Activated B cell treated with CpG ODN at 0.5 μM for 24 hours (primary cell): ENCODE measurements at places on chromosomes 4 and X.

DNA sequence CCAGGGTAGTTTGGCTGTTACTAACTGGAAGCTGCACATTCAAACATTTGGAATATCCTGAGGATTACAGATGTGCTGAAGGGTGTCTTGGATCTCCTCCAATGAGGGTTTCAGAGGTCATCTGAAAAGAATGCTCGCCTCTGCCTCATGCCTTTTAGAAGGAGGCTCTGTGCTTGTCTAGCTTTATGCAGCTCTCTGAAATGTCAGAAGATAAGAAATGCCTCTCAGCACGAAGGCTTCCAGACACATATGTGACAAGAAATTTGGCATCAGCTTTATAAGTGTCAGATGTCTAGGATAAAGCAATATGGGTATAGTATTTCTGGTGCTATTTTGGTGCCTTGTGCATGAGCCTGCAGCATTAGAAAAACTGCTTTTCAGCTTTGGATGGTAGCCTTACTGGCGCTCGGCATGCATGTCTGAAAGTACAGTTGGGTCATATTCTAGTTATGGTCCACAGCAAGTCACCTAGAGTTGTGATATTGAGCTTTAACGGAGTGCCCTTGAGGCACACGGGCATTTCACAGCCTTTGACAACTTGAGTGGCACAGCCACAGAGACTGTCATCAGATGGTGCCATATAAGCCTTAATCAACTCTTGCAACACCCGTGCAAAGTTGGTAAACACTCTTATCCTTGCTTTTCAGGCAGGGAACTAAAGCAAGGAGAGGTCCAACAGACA lies 70.8 kb upstream of the PGRMC2 start:
- no peak overlapping the region for H3K27ac ChIP-seq
- no peak for DNase-seq
- no peaks in the 10 kb centered on the region for H3K4me1 ChIP-seq
- no peaks in the 10 kb centered on the region for H3K36me3 ChIP-seq

GRCh38 chr4:186726426-186727168 lies 2.9 kb upstream of the FAT1 start:
- peaks cover 19% of the 10 kb centered on the region for H3K4me1 ChIP-seq
- no peak overlapping the region for H3K4me3 ChIP-seq
- no peaks in the 10 kb centered on the region for H3K36me3 ChIP-seq

GRCh38 chr4:147862043-147862692 lies 130.3 kb downstream of the ARHGAP10 start:
- no peaks in the 10 kb centered on the region for H3K36me3 ChIP-seq
- no peak overlapping the region for H3K4me3 ChIP-seq
- H3K27ac ChIP-seq = no peak overlapping the region
- no peaks in the 10 kb centered on the region for H3K27me3 ChIP-seq
- DNase-seq = no peak
- H3K4me1 ChIP-seq = no peaks in the 10 kb centered on the region

- peak overlapping the region; percentile 71 for H3K27ac ChIP-seq
- no peaks in the 10 kb centered on the region for H3K27me3 ChIP-seq
- H3K4me3 ChIP-seq = peak overlapping the region; percentile 55
- H3K4me1 ChIP-seq = peaks cover 40% of the 10 kb centered on the region
Measured at GRCh38 chr4:102535398-102536082, 34.4 kb downstream of the NFKB1 start.

- H3K4me1 ChIP-seq = no peaks in the 10 kb centered on the region
- H3K27ac ChIP-seq = no peak overlapping the region
- no peaks in the 10 kb centered on the region for H3K36me3 ChIP-seq
- H3K27me3 ChIP-seq = no peaks in the 10 kb centered on the region
- no peak for DNase-seq
- no peak overlapping the region for H3K4me3 ChIP-seq
Measured at GRCh38 chr4:121462660-121463261, 81.9 kb upstream of the QRFPR start.

DNA sequence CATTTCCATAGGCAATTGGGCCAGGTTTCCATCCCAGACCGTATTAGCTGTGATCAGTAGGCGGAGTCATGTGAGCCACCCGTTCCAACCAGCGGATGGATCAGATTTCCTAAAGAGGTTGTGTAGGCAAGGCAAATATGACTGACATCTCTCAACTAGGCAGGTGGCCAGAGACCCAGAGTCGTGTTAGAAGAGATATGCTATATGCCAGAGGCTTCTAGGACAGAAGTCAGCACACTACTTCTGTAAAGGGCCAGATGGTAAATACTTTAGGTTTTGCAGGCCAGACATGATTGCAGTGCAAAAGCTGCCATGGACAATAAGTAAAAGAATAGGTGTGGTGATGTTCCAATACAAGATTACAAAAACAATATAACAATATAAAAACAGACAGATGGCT lies 788.4 kb downstream of the RPA4 start:
- no peaks in the 10 kb centered on the region for H3K4me1 ChIP-seq
- H3K27ac ChIP-seq = no peak overlapping the region
- DNase-seq = no peak
- H3K36me3 ChIP-seq = no peaks in the 10 kb centered on the region

DNA sequence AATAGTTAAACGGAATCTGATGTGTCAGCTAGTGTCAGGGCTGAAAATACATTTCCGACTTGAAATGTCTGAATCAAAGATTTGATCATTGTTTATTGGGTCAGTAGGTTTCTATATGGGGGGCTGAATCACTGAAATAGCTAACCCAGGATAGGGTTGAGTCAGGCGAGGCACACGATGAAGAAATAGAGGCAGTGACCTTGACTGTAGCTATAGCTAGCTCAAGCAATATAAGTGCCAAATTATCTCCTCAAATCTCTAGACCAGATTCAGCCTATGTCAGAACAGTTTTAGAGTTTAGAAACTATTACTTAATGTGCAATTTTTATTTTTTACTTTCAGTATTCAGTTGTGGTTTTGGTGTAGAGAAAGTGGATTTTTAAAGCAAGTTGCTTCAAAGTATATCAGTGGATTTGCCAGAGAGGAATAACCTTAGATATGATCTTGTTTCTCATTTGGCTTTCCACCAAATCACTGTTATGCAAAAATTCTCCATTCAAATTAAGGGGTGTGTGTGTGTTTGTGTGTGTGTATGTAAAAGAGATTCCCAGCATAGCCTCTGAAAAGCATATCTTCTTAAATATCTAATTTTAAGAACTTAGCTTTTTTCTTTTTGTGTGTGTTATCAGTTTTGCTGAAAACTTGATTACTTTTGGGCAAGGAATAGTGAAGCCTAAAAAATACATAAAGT lies 100.3 kb upstream of the RPL34 start:
- H3K36me3 ChIP-seq = no peaks in the 10 kb centered on the region
- H3K27ac ChIP-seq = no peak overlapping the region
- no peak overlapping the region for H3K4me3 ChIP-seq
- no peaks in the 10 kb centered on the region for H3K4me1 ChIP-seq
- DNase-seq = no peak
- peaks cover 2% of the 10 kb centered on the region for H3K27me3 ChIP-seq

DNA sequence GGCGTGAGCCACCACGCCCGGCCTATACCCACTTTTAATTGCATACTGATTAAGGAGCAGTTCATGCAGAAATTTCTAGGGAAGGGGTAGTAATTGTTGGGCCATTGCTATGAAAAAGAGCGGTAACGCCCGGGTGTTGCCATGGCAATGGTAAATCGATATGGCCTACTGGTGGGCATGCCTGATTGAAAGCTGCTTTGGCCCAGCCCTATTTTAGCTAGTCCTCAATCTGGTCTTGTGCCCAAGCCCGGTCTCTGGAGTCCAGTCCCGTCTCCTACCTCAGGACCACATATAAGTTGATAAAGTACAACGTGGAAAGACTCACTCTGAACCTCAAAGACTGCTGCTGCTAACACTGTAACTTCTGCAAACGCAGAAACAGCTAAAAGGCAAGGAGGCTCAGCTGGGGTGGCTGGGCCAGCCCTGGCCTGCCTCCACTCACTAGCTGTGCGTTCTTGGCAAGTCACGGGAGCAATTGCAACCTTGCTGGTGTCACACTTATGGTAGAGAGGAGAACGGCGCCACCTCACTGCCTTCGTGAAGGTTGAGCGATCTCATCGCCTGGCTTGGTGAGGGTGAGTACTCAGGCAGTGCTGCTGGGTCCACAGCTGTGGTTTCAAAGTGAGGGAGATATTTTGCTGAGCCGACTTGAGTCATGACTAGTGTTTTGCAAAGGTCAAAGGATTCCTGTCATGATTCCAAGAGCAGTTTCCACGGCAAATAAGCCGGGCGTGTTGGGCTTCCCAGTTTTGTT lies 57.0 kb upstream of the GRPEL1 start:
- H3K4me1 ChIP-seq = no peaks in the 10 kb centered on the region
- no peaks in the 10 kb centered on the region for H3K36me3 ChIP-seq
- DNase-seq = no peak

- no peak overlapping the region for H3K4me3 ChIP-seq
- no peak for DNase-seq
- no peaks in the 10 kb centered on the region for H3K36me3 ChIP-seq
- no peaks in the 10 kb centered on the region for H3K4me1 ChIP-seq
- H3K27ac ChIP-seq = no peak overlapping the region
- no peaks in the 10 kb centered on the region for H3K27me3 ChIP-seq
Measured at GRCh38 chr4:60223208-60223923, 976.8 kb upstream of the ADGRL3 start.

DNA sequence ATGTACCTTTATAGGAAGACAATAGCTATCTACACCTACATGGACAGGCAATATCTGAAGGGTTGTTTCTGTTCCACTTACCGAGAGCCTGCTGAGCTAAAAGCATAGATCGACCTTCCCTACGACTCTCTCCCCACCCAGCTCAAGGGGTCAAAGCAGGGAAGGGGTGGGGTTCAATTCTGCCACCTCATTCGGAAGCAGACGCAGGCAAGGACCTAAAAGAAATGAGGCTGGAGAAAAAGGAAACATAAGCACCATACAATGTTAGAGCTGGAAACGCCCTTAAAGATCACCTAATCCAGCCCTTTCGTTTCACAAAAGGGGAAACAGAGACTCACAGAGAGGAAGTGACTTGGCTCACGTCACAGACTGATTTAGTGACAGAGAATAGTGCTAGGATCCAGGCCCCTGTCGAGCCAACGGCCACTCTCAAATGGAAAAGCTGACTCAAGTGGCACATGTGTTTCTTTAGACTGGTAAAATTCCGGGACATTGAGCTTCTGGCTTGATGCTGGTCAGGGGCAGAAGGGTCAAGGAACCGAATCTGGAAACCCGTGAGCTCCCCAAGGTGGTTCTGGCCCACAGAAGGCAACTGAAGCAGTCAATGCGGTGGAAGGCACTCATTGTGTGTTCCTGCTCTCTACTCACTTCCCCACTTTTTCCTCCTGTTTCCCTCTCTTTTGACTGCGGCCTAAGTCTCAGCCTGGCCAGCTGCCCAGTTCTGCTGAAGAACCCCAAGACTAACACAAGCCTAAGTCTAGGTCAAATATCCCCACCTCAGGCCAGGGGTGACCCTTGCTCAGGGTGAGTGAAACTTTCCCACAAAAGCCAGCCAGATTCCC lies 7.5 kb downstream of the SEPTIN6 start:
- peaks cover 12% of the 10 kb centered on the region for H3K36me3 ChIP-seq
- no peaks in the 10 kb centered on the region for H3K27me3 ChIP-seq
- peak overlapping the region; percentile 83 for H3K4me3 ChIP-seq
- peak overlapping the region; percentile 99 for H3K27ac ChIP-seq
- peaks cover 89% of the 10 kb centered on the region for H3K4me1 ChIP-seq

DNA sequence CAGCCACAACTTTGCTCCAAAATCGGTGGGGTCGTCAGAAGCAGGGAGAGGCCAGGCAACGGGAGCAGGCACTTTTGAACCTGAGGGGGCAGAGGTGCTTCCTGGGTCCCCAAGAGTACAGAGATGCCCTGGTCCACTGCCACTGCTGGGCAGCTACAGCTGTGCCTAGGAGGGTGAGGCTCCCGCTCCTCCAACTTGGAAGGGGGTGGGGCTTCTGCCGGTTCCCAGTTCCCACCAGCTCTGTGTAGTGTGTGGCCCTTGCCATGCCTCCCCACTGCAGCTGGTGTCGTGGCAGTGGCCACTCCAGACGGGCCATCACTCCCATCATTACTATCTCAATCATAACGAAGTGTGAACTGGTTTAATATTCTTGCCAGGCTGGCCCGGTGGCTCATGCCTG lies 1496.3 kb downstream of the PCDH7 start:
- H3K36me3 ChIP-seq = no peaks in the 10 kb centered on the region
- H3K4me3 ChIP-seq = no peak overlapping the region
- H3K4me1 ChIP-seq = no peaks in the 10 kb centered on the region
- no peak for DNase-seq
- H3K27me3 ChIP-seq = no peaks in the 10 kb centered on the region

DNA sequence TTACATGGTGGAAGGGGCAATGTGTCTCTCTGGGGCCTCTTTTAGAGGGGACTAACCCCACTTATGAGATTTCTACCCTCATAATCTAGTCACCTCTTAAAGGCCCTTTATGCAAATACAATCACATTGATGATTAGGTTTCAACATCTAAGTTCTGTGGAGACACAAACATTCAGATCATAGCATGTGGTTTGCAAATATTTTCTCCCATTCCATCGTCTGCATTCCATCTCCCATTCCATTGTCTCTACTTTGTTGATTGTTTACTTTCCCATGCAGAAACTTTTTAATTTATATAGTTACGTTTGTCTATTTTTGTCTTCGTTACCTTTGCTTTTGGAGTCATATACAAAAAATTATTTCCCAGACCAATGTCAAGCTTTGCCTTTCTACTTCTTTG lies 927.5 kb upstream of the INTU start:
- DNase-seq = no peak
- no peak overlapping the region for H3K4me3 ChIP-seq

GRCh38 chr4:2798399-2799223 lies 5.7 kb downstream of the SH3BP2 start:
- peaks cover 83% of the 10 kb centered on the region for H3K4me1 ChIP-seq
- H3K27me3 ChIP-seq = no peaks in the 10 kb centered on the region
- no peaks in the 10 kb centered on the region for H3K36me3 ChIP-seq
- H3K4me3 ChIP-seq = peak overlapping the region; percentile 78
- peak; percentile 37 for DNase-seq

- DNase-seq = no peak
- no peaks in the 10 kb centered on the region for H3K36me3 ChIP-seq
- peaks cover 15% of the 10 kb centered on the region for H3K27me3 ChIP-seq
- no peaks in the 10 kb centered on the region for H3K4me1 ChIP-seq
- H3K27ac ChIP-seq = no peak overlapping the region
Measured at GRCh38 chr4:184193556-184194525, 23.8 kb downstream of the ENPP6 start.

GRCh38 chrX:115630204-115630603 lies 69.2 kb downstream of the PLS3 start:
- no peaks in the 10 kb centered on the region for H3K4me1 ChIP-seq
- H3K27ac ChIP-seq = no peak overlapping the region
- no peak for DNase-seq
- H3K4me3 ChIP-seq = no peak overlapping the region
- no peaks in the 10 kb centered on the region for H3K27me3 ChIP-seq

- peaks cover 12% of the 10 kb centered on the region for H3K36me3 ChIP-seq
- DNase-seq = no peak
- no peaks in the 10 kb centered on the region for H3K27me3 ChIP-seq
- H3K4me1 ChIP-seq = peaks cover 25% of the 10 kb centered on the region
Measured at GRCh38 chrX:9542761-9543111, 77.9 kb downstream of the TBL1X start.

- H3K4me1 ChIP-seq = no peaks in the 10 kb centered on the region
- no peaks in the 10 kb centered on the region for H3K36me3 ChIP-seq
- DNase-seq = no peak
- H3K27ac ChIP-seq = no peak overlapping the region
- H3K4me3 ChIP-seq = no peak overlapping the region
Measured at GRCh38 chrX:123330229-123330942, 146.3 kb downstream of the GRIA3 start.
